ENCODE measurements at places on chromosomes 4 and X. TPM values are rescaled to one million over a fixed set of nuclear protein-coding genes. Genes with fewer than 3 reads are reported as not detected.

Gene LRCH2
- total RNA-seq, result not detected

DNA sequence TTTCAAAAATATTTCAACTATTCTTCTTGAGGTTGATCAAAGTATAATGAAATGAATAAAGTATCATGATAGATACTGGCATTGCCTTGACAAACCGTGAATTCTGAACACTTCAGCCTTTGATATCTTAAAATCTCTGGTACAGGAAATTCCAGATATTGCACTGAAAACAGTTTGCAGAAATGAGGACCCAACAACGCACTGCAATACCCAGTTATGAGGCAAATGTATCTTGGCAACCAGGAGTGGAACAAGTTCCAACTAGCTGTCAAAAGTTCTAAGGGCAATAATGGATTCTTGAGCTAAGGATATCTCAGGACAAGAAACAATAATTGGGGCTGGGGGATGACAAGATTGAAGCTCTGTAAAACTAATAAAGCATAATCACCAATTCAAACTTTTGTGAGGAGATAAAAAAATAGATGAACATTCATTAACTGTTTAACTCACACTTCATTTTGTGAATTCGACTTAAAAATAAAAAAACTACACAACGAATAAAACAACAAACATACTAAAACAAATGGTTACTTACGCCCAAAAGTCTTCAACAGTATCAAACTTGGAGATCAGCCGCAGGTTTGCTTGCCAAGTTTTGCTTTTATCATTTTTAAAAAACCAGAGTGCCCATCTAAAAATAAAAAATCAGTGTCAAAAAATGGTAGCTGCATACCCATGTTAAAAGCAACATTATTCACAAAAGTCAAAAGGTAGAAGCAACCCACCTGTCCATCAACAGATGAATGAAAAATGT lies 38.1 kb downstream of the EIF4E start:
- H3K4me1 ChIP-seq, result peaks cover 35% of the 10 kb centered on the region
- DNase-seq, result no peak
- H3K4me3 ChIP-seq, result no peak overlapping the region
- H3K27me3 ChIP-seq, result no peaks in the 10 kb centered on the region
- H3K27ac ChIP-seq, result no peak overlapping the region
- peaks cover 12% of the 10 kb centered on the region for H3K36me3 ChIP-seq

GRCh38 chr4:100929135-100929534 lies 411.3 kb upstream of the EMCN start:
- H3K27ac ChIP-seq, result no peak overlapping the region
- H3K4me3 ChIP-seq, result no peak overlapping the region
- no peaks in the 10 kb centered on the region for H3K4me1 ChIP-seq
- no peaks in the 10 kb centered on the region for H3K36me3 ChIP-seq

GRCh38 chr4:176270669-176271068 lies 1.6 kb upstream of the ASB5 start:
- no peaks in the 10 kb centered on the region for H3K4me1 ChIP-seq
- DNase-seq, result no peak
- H3K27ac ChIP-seq, result no peak overlapping the region
- peaks cover 5% of the 10 kb centered on the region for H3K27me3 ChIP-seq
- H3K4me3 ChIP-seq, result no peak overlapping the region
- no peaks in the 10 kb centered on the region for H3K36me3 ChIP-seq

DNA sequence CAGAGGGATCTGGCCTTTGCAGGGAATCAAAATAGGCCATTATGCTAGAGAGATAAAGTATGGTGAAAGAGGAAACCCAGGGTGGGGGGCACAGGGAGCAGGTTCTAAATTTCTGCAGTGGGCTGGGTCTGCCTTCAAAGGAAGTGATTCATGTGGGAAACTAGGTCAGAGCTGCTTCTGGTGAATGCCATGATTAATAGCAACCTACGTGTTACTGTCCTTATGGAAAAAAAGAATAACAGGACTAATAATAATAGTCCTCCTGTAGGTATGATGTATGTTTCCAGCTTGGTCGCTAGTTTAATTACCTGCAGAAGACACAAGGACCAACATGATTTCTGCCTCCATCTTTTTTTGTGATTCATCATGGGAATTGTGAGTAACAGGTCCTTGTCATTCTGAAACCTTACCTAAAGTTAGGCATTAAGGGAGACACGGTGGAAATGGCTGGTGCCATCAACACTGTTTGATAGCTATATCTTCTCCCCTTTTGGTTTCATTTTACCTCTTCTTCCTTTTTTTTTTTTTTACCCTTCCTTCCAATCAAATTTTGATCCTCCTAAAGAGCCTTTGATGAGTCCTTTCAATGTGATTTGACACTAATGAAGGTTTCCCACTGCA lies 180.4 kb downstream of the CPEB2 start:
- no peaks in the 10 kb centered on the region for H3K36me3 ChIP-seq
- H3K27me3 ChIP-seq, result no peaks in the 10 kb centered on the region
- H3K4me1 ChIP-seq, result no peaks in the 10 kb centered on the region
- DNase-seq, result no peak
- no peak overlapping the region for H3K4me3 ChIP-seq

All from naive thymus-derived CD8-positive, alpha-beta T cell (primary cell).